ENCODE measurements at places on chromosomes 5 and 9. TPM values are rescaled to one million over a fixed set of nuclear protein-coding genes. Genes with fewer than 3 reads are reported as not detected.

SPATA31D4 gene
- not detected for total RNA-seq

SLC4A9 gene
- total RNA-seq = not detected

PDZD2 gene
- total RNA-seq = 0.13 TPM

WNT8A gene
- not detected for total RNA-seq

OBP2B gene
- total RNA-seq = not detected

ANKRD31 gene
- total RNA-seq = not detected

DNA sequence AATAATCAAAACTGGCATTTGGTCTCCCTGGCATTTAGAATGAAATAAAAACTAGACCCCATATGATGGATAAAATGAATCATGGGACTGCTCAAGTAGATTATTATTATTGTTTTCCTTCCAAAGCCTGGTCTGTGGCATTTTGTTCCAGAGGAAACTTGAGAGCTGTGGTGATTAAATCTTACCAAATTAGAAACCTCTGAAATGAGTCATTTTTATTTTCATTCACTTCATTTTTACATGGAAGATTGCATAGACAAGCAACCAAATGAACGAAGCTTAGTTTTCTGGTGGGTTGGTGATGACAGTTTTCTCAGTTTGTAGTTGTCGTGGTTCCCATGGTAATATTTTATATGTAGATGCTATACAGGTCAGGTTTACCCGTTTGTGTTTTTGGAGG, 23.4 kb downstream of the PAM start:
- DNase-seq = no peak

DNA sequence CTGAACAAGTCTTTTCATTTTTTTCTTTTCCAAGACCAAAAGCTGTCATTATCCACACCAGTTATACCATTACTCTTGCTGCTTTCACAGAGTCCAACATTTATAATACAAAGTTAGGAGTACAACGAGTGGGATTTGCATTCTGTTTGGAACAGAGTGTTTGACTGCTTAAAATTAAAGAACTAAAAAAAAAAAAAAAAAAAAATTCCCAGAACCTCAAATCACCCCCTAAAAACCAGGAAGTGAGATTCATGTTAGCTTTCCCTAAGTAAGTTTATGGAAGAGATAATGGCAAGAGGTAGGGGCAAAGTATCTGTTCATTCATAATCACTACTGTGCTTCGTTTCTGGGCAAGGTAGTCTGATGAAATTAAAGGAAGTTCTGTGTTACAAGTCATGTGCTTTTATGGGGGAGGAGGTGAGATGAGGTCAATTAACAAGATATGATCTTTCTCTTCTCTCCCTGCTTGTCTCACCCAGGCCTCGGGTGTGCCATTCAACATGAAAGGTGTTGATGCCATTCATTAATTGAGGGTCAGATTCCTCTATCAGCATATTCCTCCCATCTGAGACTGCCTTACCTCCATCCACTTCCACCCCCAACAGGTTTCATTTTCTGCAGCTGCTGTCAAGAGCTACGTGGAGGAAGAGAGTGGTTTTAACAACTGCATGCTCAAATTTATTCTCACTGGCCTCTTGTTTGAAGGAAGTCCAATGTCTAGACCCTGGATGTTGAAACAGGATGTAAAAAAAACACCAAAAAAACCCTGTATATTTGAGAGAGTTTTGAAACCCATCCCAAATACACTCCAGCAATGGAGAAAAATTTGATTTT, 58.1 kb downstream of the MARCHF3 start:
- DNase-seq = no peak

GRCh38 chr5:997001-997474, 11.6 kb upstream of the NKD2 start:
- peak; percentile 68 for DNase-seq

- no peak for DNase-seq
Measured at GRCh38 chr5:112165897-112166737, 253.0 kb downstream of the EPB41L4A start.

DNA sequence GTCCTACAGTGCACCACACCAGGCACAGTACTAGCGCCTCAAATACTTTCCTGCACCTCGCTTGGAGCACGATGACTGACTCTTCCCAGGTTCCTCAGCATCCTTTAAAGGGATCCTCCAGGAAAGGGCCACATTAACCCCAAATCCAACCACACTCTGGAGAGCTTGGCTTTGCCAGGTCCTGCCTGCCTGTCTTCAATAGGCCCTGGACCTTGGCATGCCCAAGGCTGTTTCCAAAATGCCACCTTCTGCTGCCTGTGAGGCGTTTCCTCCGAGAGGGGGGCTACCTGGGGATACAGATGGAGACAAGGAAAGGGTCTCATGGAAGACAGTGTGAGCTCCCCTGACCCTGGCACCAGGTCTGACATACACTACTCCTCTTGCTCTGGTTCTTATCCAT, 169.9 kb downstream of the DAB2IP start:
- no peak for DNase-seq

- peak; percentile 52 for DNase-seq
Measured at GRCh38 chr5:145681686-145682085, 153.5 kb downstream of the PRELID2 start.

DNA sequence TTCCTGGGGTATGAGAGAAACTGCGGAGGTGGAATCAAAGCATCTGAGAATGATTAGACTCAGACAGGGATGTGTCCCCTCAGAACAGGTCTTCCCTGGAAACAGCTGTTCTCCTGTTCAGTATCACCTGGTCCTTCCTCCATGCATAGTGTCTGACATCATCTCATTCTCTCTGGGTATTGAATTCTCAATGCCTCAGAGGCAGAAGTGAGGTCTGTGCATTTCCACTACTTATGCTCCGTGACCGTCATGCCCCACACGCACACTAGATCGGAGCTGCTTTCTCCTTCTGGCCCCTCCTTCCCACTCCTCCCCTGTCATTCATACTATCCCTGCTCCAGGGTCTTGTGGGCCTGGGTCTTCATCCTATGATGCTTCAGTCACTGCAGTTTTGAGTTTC, 61.4 kb upstream of the DAB2IP start:
- no peak for DNase-seq

DNA sequence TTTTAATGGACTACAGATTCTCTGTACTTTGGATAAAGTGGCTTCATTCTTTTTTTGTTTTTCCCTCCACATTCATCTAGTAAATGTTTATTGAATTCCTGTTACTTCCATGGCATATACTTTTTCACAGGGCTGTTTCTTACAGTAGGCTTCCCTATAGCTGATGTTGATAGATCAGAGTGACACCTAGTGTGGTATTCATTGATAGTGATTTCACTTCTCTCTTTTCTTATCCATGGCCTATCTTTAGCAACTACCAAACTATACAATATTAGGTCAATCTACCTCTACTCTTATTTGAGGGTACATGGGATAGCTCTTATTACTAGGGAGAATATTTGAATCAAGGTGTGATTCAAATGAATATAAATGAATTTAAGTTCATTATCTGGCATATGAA, 35.8 kb downstream of the FSD1L start:
- DNase-seq = no peak

- no peak for DNase-seq
Measured at GRCh38 chr5:26903469-26903868, 134.9 kb downstream of the CDH9 start.

DNA sequence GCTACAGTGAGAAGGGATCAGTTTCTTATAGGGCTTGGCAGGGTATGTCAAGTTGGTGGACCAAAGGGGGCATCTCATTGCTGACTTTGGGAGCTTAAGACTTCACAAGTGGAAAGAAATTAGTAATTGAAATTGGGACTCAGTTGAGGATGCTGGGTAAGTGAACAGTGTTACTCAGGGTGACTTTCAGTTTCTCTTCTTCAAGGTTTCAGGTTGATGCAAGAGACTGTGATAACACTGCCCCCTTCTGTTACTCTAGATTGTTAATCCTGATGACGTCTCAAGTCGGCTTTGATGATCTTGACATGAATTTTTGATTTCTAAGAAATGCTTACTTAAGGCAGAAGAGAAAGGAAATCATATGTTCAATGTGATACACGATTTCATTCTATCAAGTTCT, 21.3 kb downstream of the KCTD16 start:
- no peak for DNase-seq

GRCh38 chr9:84852617-84853301, 183.2 kb downstream of the NTRK2 start:
- no peak for DNase-seq

DNA sequence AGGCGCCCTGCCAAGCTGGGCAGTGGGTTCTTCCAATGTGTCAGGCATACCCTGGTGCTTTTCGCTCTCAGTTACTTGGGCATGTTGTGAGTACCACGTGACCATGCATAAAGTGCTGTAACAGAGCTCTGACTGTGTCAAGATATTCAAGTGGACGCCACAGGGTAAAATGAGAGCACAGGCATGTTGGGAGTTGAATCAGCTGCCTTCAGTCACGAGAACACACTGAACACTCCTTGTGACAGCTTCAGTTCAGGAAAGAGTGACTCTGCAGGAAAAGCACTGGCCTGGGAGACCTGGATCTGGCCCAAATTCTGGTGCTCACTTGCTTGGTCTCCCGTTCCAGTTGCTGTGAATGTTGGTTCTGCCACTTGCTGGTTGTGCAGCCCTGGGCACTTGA, 5.1 kb downstream of the MLANA start:
- DNase-seq = no peak

- DNase-seq = no peak
Measured at GRCh38 chr9:107696302-107696701, 206.7 kb upstream of the KLF4 start.

- DNase-seq = no peak
Measured at GRCh38 chr5:15786884-15787283, 286.9 kb downstream of the FBXL7 start.

DNA sequence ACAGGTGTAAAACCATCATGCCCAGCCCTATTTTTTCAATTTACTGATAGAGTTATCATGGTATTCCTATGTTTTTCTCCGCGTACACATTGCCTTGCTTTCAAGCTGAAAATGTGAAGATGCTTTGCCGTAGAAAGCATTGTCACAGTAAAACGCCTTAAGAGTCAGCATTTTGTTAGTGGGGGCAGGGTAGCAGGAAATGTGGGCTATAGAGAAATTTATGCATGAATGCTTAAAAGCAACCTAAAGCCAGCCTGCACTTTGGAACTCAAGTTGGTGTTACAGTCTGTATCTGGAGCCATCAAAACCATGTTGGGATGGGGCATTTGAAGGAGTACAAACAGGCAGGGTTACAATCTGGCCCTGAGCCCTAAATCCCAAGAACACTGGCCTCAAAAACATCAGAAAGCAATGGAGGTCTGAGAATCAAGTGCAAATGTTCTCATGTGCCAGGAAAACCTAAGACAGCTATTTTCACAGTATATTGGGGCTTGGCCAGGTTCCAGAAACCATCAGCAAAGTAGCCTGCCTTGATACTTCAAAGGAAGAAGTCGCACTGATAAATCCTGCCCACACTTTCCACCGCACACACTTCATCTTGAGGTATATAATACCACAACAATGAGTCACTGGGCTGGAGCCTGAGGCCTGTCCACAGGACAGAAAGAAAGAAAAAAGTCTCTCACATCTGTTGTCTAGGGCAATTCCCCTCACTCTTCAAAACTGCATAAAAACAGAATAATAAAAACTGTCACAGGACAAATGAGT, 313.8 kb downstream of the ENC1 start:
- peak; percentile 82 for DNase-seq

DNA sequence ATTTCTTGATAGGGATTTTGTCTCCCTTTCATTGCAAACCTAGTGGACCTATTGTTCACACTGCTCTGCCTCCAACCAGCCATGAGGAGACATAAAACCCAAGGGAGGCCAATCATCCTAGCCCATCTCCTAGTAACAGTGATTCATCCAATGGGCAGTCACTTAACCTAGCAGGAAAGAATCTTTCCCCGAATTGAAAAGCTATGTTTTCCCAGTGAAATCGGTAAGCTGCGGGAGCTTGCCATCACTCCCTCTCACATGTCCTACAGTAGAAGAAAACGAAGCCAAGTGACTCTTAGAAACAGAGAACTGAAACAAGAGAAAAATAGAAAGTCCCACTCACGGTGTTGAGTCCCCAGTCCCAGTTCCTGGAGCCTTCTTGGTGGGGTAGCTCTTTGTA, 123.3 kb downstream of the SUSD1 start:
- no peak for DNase-seq

DNA sequence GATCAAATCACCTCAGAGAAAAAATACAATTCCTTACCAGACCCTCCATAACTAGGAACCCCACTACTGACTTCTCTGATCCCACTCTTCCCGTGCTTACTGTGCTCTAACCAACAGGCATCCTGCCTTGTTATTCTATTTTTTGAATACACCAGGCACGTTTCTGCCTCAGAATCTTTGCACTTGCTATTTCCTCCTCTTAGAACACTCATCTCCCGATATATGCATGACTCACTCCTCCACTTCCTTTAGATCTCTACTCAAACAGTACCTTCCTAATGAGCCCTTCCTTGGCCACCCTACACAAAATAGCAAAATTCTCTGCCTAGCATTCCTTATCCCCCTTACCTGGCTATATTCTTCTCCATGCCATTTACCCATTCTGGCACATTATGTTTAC, 43.9 kb downstream of the MAPKAP1 start:
- no peak for DNase-seq

GRCh38 chr5:123876276-123876790, 364.4 kb downstream of the CSNK1G3 start:
- no peak for DNase-seq

- DNase-seq = no peak
Measured at GRCh38 chr5:146254223-146254622, 50.8 kb downstream of the RBM27 start.

- DNase-seq = no peak
Measured at GRCh38 chr9:90057361-90057760, 452.5 kb downstream of the GADD45G start.

DNA sequence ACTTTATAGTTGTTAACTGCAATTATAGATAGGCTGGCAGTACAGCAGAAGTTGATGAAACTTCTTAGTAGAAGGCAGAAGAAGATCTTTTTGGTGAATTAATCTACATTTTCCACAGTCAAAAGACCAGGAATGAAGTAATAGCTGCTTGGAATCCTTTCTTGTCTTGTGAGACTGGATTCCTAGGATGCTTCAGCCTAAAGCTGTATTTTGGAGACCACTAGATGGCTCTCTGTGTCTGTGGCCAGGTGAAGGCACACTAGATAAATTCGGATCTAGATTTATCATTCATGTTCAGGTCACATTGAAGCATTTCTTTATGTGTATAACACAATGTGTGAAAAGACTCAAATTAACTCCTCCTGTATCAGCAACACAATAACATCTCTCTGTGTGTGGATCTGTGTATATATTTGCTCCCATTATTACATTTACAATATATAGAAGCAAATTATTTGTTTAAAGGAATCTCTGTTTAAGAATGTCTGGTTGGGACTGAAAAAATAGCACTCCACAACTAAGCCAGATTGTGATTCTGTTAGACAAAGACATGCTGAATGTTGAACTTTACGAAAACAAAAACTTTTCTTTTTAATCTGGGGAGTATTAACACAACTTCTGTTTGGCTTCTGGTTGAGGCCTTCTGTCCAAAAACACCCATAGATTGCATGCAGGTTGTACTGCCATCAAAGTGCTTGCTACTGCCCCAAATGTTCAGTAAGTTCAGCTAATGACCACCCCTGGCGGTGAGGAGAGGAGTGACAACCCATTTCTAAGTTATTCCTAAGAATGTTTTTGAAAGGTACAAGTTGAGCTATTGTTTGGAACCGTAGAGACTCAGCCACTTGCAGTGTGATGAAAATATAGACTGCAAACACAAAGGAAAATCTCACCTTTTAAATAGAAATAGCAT, 10.6 kb downstream of the GRIN3A start:
- no peak for DNase-seq

- no peak for DNase-seq
Measured at GRCh38 chr9:80691229-80691628, 998.1 kb downstream of the TLE1 start.
